ENCODE measurements at places on chromosomes 16 and 17. TPM values are rescaled to one million over a fixed set of nuclear protein-coding genes. Genes with fewer than 3 reads are reported as not detected.

- H3K27me3 ChIP-seq: no peaks in the 10 kb centered on the region
- no peak overlapping the region for H3K27ac ChIP-seq
- H3K36me3 ChIP-seq: no peaks in the 10 kb centered on the region
- no peak overlapping the region for H3K4me3 ChIP-seq
Measured at GRCh38 chr17:35693662-35694061, 37.8 kb upstream of the RASL10B start.

The SOX8 gene
- 0.49 TPM for total RNA-seq

The MT4 gene
- not detected for total RNA-seq

GRCh38 chr17:27566671-27567562 lies 64.1 kb upstream of the LGALS9 start:
- no peaks in the 10 kb centered on the region for H3K36me3 ChIP-seq
- no peaks in the 10 kb centered on the region for H3K27me3 ChIP-seq
- peaks cover 58% of the 10 kb centered on the region for H3K4me1 ChIP-seq
- H3K4me3 ChIP-seq: no peak overlapping the region
- DNase-seq: no peak

GRCh38 chr16:11100239-11100750 lies 155.7 kb downstream of the SOCS1 start:
- peak overlapping the region; percentile 51 for H3K27ac ChIP-seq
- H3K27me3 ChIP-seq: no peaks in the 10 kb centered on the region
- H3K4me3 ChIP-seq: no peak overlapping the region
- no peaks in the 10 kb centered on the region for H3K36me3 ChIP-seq

The CDRT15 gene
- total RNA-seq: not detected

The PRR35 gene
- not detected for total RNA-seq

The ARHGAP44 gene
- 1.6 TPM for total RNA-seq

DNA sequence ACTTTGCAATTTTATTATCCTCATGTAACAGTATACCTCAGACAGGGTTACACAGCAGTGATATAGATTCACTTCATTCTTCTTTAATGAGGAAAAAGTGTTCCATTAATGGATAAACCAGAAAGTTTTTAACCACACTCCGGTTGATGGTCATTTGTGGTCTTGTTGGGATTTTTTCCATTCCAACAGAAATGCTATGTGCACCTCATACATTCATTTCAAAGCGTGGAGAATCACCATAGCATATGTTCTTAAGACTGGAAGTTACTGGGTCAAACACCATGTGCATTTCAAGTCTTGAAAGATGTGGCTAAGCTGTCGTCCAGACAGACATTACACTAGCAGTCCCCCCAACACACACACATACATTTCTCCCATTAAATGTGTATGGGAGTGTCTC lies 245.8 kb upstream of the CDH5 start:
- no peaks in the 10 kb centered on the region for H3K36me3 ChIP-seq
- DNase-seq: no peak
- no peaks in the 10 kb centered on the region for H3K4me1 ChIP-seq
- peaks cover 2% of the 10 kb centered on the region for H3K27me3 ChIP-seq

DNA sequence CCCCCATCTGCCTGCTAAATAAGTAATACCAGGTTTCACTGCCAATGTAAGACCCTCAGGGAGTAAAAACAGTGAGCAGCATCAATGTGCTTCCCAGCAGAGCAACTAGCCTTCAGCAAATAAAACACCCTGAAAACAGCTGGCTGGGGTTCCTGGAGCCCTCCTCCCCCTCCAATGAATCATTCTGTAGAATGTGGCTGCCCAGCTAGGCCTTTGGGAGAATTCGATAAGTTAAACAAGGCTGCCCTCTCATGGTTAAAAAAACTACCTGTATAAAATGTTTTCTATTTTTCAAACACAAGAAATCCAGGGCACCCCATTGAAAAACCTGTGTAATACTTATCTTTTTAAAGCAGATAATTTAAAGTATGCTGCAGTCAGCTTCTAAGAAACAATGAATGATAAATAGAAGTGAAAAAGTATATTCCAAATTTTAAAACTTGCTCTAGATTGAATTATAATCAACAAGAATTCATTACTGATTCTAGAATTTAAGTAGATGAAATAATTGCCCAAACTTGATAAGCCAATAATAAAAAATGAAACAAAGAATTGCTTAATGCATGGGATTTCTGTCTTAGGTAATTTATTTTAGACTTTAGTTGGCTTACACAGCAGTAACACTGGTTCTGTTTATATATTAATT lies 9.4 kb upstream of the TOM1L1 start:
- H3K27me3 ChIP-seq: no peaks in the 10 kb centered on the region
- no peak overlapping the region for H3K4me3 ChIP-seq
- no peak overlapping the region for H3K27ac ChIP-seq
- no peak for DNase-seq
- H3K4me1 ChIP-seq: no peaks in the 10 kb centered on the region
- no peaks in the 10 kb centered on the region for H3K36me3 ChIP-seq

DNA sequence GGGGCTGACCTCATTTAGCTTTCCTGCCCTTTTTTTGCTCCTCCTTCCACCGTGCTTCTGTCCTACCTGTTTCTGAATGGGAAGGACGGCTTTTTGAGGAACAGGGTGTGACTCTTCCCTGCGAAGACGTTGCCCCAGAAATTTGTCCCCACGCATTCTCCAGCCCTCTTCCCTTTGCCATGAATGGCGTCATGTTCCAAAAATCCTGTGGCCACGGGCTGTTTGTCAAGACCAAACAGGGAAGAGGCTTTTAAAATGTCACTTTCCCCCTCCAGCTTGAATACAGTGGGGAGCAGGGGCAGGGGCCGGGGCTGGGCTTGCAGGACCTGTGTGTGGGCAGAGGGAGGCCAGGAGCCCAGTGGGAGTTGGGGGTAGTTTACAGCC lies 13.9 kb downstream of the MPRIP start:
- H3K4me1 ChIP-seq: peaks cover 98% of the 10 kb centered on the region
- no peaks in the 10 kb centered on the region for H3K27me3 ChIP-seq
- H3K4me3 ChIP-seq: no peak overlapping the region
